Activated CD8-positive, alpha-beta T cell treated with anti-CD3 and anti-CD28 coated beads, Interleukin-2, amount 10 ng/mL, durations not matched to agents 7 days and 5 days (primary cell): ENCODE measurements at places on chromosomes 2 and 18.

DNA sequence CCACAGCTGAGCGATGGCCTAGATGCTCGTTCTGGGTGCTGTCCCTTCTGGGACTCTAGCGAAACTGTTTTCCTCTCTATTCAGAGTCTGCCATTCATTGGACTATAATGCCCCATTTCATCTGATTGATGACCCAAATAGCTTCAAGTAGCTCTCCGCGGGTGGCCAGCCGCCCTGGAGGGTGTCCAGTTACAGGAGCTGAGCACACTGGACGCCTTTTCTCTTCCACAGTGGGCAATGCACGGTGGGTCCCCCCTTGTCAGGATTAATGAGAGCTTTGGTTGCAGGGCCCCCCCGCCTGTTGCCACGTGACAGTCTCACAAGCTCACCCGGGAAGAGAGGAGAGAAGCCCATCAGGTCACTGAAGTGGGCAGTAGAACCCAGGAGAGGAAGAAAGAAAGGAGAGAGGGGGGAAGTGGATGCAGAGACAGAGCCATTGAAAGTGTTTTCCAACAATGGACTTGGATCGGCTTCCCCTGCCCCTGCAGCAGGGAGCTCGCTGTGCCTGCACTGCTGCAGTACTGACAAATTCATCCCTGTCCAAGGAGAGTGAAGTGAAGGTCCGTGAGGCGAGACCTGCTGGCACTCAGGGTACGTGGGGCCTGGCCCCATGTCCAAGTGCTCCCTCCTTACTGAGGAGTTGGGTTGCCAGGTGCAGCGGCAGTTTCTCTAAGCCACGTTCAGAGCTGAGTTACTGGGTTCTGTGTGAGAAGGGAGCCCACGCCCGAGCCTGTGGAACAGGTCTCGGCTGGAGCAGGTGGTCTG is 44.8 kb downstream of the DIPK1C start:
- no peak overlapping the region for H3K27ac ChIP-seq
- H3K27me3 ChIP-seq = peaks cover 6% of the 10 kb centered on the region
- DNase-seq = no peak
- H3K4me1 ChIP-seq = peaks cover 24% of the 10 kb centered on the region
- peaks cover 2% of the 10 kb centered on the region for H3K36me3 ChIP-seq

DNA sequence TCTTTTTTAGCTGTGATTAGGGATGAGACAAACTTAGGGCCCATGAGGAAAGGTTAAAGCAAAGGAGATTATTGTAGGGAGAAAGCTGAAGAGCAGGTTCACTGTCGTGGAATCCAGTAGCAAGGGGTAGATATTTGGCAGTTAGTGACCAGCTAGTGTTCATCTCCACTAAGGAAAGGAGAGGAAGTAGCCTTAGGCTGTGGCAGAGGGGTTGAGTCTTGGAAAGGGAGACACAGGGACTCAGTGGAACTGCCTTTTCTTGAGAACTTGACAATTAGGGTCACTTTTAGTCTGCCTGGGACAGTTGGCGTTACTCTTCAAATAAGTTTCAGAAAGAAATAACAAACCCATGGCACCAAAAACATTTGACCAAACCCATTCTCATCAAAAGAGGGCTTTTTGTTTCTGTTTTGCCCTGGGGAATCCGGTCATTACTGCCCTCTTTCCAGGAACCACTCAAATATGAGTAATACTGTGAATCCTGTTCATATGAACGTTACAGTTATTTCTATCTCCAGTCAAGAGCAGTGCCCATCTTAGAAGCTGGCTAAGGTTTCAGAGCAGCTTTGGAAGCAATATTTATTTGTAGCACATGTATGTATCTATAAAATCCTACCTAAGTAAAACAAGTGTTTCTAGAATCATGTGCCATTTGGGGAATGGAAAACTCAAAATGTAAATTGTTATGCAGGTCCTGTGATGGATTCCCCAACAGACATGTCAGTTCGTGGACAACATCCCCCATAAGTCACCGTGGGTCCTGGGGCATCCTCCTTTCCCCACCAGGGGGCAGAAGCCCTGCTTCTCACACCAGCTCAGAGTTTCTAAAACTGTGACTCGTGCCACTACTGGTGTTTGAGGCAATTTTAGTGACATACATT is 77.3 kb upstream of the PHLPP1 start:
- H3K4me3 ChIP-seq = no peak overlapping the region
- peaks cover 9% of the 10 kb centered on the region for H3K4me1 ChIP-seq
- no peaks in the 10 kb centered on the region for H3K36me3 ChIP-seq

- H3K27ac ChIP-seq = no peak overlapping the region
- H3K4me3 ChIP-seq = no peak overlapping the region
- no peak for DNase-seq
- no peaks in the 10 kb centered on the region for H3K27me3 ChIP-seq
- peaks cover 3% of the 10 kb centered on the region for H3K36me3 ChIP-seq
Measured at GRCh38 chr2:64685430-64685829, 31.7 kb upstream of the SERTAD2 start.

DNA sequence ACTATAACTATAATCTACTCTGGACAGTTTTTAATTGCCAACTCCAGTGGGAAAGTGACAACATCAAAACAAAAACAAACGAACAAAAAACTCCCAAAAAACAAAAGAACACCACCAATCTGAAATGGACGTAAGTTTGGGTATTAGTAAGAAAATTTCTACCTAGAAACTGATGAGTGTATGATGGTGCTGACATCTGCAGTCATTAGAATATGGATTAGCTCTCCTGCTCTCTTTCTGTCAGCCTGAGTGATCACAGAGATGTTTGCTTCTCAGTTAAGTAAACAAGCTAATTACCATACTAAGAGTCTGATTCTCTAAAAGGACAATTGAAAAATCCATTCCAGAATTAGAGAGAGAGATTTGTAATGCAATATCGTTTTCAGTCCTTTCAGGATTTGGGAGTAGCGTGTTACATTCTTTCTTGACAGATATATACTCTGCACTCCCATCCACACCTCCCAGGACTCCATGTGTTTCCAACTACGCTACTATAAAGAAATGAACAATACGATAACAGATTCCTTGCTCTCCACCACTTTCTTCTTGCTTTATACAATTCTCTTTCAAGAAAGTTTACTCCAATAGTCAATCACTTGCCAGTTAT is 1347.4 kb upstream of the PIK3C3 start:
- no peak overlapping the region for H3K4me3 ChIP-seq
- no peak overlapping the region for H3K27ac ChIP-seq
- H3K36me3 ChIP-seq = no peaks in the 10 kb centered on the region
- H3K27me3 ChIP-seq = no peaks in the 10 kb centered on the region
- no peak for DNase-seq

GRCh38 chr2:235026649-235027557 is 75.1 kb downstream of the SH3BP4 start:
- H3K36me3 ChIP-seq = no peaks in the 10 kb centered on the region
- no peaks in the 10 kb centered on the region for H3K4me1 ChIP-seq
- H3K27ac ChIP-seq = no peak overlapping the region
- no peaks in the 10 kb centered on the region for H3K27me3 ChIP-seq
- DNase-seq = no peak

GRCh38 chr2:203599509-203599908 is 64.4 kb upstream of the RAPH1 start:
- peaks cover 24% of the 10 kb centered on the region for H3K4me1 ChIP-seq
- no peak overlapping the region for H3K4me3 ChIP-seq
- no peak for DNase-seq
- H3K27me3 ChIP-seq = peaks cover 38% of the 10 kb centered on the region
- no peak overlapping the region for H3K27ac ChIP-seq

DNA sequence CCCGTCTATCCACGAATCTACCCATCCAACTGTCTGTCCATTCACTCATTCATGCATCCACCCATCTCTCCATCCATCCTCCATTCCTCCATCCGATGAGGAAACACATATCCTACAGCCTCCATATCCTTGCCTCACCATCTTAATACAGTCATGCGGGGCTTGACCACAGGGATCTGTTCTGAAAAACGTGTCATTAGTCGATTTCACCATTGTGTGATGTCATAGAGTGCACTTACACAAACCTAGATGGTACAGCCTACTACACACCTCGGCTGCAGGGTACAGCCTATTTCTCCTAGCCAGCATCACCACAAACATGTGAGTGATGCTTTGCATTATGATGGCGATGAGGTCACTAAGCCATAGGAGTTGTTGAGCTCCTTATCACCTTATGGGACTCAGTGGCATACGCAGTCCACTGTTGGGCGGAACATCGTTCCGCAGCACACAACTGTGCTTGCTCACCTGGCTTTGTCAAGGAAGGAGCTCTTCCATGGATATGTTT is 1.9 kb upstream of the NT5DC4 start:
- H3K27me3 ChIP-seq = peaks cover 16% of the 10 kb centered on the region
- H3K4me1 ChIP-seq = no peaks in the 10 kb centered on the region
- H3K36me3 ChIP-seq = no peaks in the 10 kb centered on the region
- no peak for DNase-seq

DNA sequence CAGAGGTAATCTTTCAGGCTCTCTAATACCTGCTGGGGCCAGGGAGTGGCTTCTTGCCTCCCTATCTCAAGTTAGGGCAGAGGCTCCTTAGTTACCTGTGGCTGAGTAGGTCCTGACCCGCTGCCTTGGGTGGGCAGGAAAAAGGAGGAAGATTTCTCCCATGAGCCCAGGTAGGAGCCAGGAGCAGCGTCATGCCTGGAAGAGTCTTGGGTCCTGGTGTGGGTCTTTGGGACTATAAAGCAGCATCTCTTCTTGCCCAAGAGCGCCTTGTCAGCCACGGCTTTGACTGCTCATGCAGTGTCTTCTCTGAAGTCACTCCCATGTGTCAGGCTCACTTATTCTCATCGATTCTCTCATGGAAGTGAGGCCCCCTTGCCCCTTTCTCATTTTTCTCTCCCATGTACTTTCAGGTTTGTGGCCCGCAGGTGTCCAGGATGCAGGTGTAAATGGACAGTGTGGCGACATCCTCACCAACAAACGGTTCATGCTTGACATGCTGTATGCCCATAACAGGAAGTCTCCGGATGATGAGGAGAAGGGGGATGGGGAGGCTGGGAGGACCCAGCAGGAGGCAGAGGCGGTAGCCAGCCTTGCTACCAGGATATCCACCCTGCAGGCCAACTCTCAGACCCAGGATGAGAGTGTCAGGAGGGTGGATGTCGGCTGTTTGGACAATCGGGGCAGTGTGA is 111.2 kb downstream of the TPGS2 start:
- H3K27ac ChIP-seq = no peak overlapping the region
- no peaks in the 10 kb centered on the region for H3K36me3 ChIP-seq
- H3K27me3 ChIP-seq = peaks cover 2% of the 10 kb centered on the region
- H3K4me1 ChIP-seq = no peaks in the 10 kb centered on the region
- no peak overlapping the region for H3K4me3 ChIP-seq
